Cardiac septum (tissue), 1 donor: ENCODE measurements at places on chromosomes 4 and X. TPM values are rescaled to one million over a fixed set of nuclear protein-coding genes. Genes with fewer than 3 reads are reported as not detected.

DNA sequence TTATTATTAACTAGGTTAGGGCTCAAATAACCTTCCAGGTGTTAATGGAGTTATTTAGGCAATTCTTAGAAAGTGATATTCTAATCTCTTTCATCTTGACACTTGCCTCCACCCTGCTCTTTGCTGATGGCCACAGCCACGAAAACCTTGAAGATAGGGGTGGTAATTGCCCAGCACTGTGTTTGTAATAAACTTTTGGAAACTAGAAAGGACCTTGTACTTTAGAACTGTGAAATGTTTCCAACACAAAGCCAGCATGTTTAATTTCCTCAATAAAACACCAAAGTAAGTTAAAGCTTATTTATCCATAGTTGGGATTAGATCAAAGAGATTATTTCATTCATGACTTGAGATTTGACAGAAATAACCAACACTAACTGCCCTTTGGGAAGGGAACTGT, 78.3 kb downstream of the MAOA start:
- no peak for DNase-seq

DNA sequence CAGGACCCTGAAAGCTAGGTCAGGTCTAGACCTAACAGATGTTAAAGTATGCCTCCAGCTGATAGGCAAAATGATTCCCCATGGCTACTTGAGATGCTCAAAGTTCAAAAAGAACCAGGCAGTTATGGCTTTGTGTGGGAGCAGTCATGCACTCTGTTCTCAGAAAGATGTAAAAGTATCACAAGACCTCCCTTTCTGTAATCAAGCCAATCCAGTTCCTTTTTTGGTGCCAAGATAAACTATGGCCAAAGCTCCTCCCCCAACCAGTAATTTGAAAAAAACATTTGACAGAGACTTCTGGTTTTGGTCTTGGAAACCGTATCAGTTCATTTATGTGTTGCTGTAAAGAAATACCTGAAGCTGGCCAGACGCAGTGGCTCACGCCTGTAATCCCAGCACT, 340.9 kb downstream of the CHIC1 start:
- no peak for DNase-seq

DNA sequence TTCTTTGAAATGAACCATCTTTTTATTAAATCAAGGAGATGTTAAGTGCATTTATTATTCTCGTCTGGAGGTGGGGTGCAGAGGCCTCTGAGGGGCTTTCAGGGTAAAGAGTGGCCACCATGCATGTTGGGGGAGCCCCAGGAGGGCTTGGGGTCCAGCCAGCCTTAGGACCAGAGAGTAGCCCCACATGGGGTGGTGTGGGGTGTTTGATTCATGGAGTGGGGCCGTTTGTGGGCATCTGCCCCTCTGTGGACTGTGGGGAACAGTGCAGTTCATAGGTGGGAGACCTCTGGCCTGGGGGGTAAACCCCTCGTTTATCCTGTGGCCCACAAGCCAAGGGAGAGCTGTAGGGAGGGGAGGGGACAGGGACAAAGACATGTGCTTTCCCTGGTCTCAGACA, 26.9 kb downstream of the HTRA3 start:
- DNase-seq = peak; percentile 41

GRCh38 chrX:8627796-8628195, 104.1 kb downstream of the ANOS1 start:
- DNase-seq = no peak

DNA sequence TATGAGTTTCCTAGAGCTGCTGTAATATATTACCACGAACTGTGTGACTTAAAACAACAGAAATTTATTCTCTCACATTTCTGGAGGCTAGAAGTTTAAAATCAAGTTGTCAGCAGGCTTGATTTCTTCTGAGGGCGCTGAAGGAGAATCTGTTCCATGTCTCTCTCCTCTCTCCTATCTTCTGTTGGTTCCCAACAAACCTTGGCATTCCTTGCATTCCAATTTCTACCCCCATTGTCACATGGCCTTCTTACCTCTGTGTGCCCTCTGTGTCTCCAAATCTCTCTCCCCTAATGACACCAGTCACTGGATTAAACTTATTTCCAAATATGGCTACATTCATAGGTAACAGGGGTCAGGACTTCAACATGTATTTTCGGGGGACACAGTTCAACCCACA, 672.7 kb downstream of the RPA4 start:
- no peak for DNase-seq

DNA sequence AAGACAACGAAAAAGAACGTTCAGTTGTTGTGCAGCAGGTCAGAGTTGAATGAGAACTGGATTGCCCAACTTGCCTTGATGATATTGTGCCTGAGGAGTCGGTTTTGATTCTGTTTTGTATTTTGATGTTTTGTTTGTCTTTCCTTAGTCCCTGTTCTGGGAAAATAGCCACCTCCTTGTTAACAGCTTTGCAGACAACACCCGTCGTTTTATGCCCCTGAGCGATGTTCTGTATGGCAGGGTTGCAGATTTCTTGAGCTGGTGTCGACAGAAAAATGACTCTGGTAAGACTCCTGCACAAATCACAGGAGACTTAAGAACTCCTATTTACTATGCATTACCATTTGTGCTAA, 4.5 kb downstream of the BST1 start:
- DNase-seq = no peak

DNA sequence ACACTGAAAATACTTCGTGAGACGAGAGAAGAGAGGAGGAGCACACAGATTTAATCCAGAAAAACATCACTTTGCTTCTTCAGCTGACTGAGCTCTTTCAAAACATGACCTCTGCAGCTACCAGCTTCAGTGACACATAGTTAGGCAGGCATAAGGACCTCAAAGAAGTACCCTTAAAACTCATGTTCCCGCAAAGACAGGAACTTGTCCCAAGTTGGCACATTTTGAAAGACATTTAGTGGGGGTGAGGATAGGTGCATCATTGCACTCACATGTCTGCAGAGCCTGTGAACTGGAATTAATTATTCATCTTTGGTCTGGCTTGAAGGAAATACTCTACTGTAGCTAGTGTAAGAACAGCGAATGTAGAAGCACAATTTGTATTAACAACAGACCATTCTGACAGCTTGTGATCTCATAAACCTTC, 221.8 kb downstream of the MGST2 start:
- DNase-seq = no peak

GRCh38 chr4:28373601-28374000, 1513.0 kb downstream of the STIM2 start:
- no peak for DNase-seq

- no peak for DNase-seq
Observed at GRCh38 chr4:7055111-7055989, 12.2 kb downstream of the TADA2B start.

GRCh38 chrX:144716187-144716586, 531.1 kb upstream of the SPANXN1 start:
- DNase-seq = no peak

- DNase-seq = no peak
Observed at GRCh38 chrX:78725287-78725686, 22.2 kb upstream of the LPAR4 start.

DNA sequence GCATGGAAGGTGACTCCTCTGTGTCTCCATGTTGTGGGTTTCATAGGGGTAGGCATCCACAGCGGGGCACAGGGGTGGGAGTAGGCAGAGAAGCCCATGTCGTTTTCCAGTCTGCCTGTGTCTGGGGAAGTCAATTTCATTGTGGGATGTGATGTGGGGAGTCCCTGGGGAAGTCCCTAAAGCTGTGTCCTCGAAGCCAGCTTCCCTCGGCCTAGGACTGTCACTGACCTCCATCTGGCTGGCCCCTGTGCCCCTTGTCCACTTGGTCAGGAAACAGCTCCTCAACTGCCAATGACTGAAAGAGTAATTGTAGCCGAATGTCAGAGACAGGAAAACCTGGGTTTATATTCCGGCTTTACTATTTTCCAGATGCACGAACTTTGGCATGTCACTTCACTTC, 109.6 kb downstream of the DRD5 start:
- DNase-seq = no peak

GRCh38 chr4:134915355-134915754, 713.8 kb upstream of the PABPC4L start:
- no peak for DNase-seq

- no peak for DNase-seq
Observed at GRCh38 chr4:31917334-31917733, 1197.2 kb downstream of the PCDH7 start.

DNA sequence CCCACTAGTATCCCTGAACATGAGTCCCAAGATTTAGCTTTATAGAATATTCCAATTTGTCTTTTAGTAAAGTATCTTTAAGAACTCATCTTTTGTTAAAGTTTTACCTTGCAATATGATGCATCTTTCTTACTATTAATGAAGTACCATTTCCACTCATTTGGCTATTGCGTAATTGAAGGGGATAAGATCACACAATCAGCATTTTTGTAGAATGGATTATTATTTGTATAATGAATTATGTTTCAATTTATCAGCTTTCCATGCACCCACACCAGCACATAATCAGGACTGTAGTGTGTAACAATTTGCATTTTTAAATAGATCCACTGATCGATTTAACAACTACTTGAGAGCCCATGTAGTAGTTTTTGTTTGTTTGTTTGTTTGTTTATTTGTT, 1364.9 kb upstream of the IGFBP7 start:
- DNase-seq = no peak

DNA sequence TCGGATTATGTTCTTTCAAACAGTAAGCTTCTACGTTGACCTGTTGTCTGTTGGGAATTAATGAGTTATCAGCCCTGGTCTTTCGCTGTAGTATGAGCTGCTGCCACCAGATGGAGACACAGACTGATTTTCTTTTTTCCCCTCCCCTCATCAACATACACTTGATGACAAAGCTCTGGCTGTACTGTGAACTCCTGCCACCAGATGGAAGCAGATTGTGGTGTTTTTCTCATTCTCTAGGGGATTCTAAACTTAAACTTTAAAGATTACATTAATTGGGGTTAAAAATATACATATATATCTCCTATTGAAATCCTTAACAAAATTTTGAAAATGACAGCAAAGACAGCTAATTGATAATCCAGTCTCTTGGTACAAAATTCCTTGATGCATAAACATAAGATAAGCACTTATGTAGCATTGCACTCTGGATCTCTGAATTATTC, 44.8 kb downstream of the SMS start:
- DNase-seq = no peak

GRCh38 chr4:168524006-168524405, 27.2 kb downstream of the PALLD start:
- DNase-seq = no peak

- no peak for DNase-seq
Observed at GRCh38 chrX:52082578-52082977, 13.6 kb upstream of the MAGED4B start.

- DNase-seq = no peak
Observed at GRCh38 chr4:185380320-185380719, 15.4 kb downstream of the LRP2BP start.

DNA sequence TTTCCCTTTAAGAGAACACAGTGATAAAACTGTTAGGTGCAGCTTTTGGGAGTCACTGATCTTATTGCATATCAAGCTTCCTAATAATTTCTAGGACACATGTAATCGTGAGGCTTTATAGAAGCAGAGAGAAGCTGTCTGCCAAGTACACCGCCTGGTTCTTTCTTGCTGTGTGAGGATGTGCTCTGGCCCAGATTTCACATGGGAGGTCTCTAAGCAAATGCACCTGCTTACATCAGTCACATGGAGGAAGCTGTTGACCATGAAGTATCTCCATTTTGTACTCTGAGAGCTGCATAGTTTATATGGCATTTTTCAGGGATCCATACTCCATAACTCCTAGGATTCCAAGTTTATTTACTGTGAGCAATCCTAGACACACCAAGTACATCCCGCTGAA, 37.1 kb downstream of the RGS12 start:
- DNase-seq = no peak

- no peak for DNase-seq
Observed at GRCh38 chrX:135505351-135505750, 15.1 kb upstream of the INTS6L start.

GRCh38 chr4:78652282-78652876, 100.8 kb downstream of the ANXA3 start:
- no peak for DNase-seq

DNA sequence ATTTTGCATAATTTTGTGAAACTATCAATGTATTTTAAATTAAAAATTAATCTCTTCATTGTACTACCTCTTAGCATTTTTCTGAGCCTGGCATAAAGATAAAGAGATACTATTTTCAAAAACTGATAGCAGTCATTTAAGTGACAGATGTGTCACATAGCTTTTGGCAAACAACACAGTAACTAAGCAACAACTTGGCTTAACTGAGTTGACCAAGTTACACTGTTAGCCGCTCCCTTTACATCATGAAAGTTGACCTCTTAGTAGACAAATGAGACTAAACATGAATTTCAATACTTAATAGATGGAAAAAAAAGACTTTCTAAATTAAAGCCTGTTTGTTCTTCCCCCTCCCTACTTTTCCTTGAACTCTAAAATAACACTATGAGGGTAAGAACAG, 62.0 kb downstream of the ATP8A1 start:
- no peak for DNase-seq

DNA sequence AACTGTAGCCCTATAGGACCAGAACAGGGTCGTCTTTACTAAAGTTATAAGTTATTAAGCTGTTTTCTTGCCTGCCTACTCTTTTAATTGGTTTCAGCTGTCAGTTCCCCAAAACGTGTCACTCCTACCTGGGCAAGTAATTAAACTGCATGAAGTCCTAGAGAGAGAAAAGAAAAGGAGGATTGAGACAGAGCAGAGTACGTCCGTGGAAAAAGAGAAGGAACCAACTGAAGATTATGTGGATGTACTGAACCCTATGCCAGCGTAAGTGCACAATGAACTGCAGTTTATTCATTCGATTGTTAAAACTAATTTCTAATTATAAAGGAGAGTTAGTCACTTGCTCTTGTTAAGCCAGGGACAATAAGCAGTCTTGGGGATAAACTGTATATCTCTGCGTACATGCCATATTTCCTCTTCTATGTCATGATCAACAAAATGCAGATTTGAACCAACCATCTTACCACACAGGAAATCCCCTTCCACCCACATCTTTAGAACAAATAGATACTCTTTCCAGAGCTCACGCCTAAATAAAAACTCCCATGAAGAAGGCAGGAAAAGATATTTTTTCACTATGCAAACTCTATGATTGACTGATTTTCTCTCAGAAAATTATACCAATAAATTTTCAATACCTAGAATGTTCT, 22.8 kb downstream of the STAP1 start:
- no peak for DNase-seq

- DNase-seq = peak; percentile 81
Observed at GRCh38 chr4:112523764-112524505, 8.0 kb upstream of the NEUROG2 start.

GPR143 gene
- not detected for total RNA-seq

PAK3 gene
- 0.78 TPM for total RNA-seq

MTMR8 gene
- total RNA-seq = 0.73 TPM

STATH gene
- total RNA-seq = not detected

AMTN gene
- not detected for total RNA-seq

PABPC5 gene
- 0.67 TPM for total RNA-seq

SSX2 gene
- not detected for total RNA-seq
